ENCODE measurements at places on chromosomes 3 and 15.

DNA sequence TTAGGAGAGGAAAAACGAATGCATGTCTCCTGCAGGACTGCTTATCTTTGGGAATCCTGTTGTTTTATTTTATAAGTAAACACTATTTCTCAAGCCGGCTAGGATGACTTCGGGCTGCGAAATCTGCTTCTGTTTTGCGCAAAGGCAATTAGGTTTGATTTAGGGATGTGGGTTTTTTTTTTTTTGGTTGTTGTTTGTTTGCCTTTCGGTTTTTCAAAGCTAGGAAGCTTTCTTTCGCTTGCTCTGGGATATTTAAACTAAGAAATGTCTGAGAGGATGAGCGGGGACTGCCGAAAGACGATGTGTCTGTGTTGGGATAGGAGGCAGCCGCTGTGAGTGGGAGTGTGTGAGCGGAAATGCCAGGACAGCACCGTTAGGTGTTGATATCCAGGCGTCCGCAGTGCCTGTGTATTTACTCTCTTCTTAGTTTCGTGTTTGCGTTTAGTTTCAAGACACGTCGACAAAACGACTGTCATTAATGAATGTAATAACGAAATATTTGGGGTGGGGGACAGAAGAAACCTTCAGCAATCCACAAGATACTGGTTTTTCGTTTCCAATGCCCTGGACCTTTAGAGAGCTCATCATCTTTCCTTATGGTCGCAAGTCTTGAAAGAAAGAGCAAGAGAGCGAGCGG, 604 bp downstream of the ISL2 start:
- no peak for DNase-seq

DNA sequence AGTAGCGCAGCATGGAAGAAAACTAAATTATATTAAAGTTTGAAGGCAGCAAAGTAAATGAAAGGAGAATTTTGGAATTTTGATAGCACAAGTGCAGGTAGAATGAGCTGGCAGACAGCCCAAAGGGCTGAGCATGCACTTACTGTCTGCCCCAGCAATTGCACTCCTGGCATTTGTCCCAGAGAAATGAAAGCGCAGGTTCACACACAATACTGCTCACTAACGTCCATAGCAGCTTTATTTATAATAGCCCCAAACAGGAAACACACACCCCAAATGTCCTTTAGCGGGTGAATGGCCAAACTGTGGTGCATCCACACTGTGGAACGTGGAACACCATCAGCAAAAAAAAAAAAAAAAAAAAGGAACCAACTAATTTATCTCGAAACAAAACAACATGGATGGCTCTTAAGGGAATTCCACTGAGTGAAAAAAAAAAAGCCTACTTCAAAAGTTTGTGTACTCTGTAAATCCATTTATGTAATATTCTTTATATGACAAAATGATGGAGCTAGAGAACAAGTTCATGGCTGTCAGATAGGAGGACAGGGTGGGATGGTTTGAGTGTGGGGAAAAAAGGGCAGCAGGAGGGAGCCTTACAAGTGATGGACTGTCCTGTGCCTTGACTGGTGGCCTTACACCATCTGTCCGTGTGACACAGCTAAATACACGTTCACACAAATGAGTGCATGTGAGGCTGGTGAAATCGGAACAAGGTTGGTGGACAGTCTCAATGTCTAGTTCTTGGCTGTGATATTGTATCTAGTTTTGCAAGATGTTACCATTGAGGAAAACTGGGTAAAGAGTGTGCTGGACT, 6.0 kb upstream of the TM2D3 start:
- peak; percentile 45 for DNase-seq

DNA sequence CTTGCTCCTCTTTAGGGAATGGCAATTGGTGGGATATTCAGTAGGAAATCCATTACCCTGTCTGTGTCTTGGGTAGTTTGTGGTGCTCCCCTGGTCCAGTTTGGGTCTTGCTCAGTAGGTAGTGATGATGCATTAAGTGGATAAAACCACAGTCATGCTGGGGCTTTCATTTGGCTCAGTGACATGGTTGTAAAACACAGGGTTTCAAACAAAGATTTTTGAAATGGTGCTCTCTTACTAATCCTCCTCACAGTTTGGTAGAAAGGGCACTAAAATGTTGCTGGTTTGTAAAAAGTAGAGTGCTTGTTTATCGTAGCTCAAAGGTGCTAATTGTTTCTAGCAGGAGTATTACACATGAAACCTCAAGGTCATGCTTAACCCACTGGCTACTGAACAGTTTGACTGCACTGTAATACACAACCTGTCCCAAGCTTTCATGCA, 22.9 kb downstream of the BBX start:
- peak; percentile 7 for DNase-seq

DNA sequence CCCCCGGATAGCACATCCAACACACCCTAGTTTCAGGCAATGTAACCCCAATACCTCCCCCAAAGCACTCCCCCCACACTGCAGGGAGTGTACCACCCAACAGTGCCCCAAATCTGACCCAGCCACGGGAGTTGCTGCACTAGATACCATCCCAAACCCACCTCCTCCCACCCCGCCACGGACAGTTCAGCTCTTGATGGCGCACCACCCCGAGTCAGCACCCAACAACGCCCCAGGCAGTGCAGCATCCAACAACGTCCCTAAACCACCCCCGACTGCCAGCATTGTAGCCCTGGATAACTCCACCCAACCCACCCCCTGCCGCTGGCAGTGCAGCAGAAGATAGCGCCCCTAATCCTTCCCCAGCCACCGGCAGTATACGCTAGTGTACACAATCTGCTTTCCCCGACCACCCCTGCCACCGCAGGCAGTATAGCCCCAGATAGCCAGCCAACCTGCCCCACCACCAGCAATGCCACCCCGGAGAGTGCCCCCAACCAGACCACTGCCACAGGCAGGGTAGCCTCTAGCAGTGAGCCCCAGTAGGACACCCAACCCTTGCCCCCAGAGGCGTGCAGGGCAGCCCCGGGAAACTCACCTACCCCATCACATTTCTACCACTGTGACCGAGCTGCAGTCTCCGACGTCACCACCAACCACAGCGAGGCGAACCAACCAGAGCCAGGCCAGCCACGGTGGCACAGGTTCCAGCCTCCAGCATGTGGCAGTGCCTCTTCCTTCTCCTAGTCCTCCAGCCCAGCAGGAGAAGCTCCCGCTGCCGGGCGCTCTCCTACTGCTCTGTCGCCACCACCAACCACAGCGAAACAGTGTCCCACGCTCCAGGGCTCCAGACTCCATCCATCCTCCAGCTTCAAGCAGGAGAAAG, 178.1 kb downstream of the POTEB3 start:
- DNase-seq: peak; percentile 8

DNA sequence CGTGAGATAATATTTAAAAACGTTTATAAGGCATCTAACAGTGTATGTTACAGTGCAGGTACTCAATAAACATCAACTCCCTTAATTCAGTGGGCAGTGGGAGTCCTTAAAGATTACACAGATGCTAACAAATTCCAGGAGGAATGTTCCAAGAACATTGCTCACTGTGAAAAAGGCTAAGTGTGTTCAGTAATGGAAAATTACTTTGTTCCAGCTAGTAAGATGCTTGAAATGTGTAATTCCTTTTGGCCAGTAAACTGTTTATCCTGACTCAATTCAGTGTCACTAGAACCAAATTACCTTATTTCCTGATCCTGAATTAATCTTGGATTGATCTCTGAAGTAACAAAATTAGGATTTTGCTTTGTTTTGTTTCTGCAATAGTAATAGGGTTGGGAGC, 54.2 kb upstream of the SEMA6D start:
- no peak for DNase-seq

DNA sequence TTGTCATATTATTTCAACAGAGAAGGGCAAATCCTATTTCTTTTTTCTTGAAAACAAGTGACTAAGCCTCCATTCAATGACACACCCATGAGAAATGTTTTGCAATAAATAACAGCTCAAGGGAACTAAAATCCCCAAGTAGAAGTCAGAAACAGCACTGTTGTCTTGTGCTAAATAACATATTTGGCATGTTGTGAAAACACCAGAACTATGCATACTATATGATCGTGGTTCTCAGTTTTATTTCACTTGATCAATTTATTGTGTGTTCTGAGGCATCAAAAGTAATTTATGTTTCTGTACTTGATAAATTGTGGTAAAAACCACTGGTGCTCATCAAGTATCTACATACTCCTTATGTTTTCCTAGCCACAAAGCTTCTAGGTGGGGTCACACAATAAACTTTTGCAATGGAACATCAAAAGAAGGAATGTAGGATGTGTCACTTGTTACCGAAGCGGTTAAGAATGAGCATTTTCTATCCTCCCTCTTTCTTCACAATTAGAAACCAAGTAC, 691.7 kb upstream of the CBLB start:
- DNase-seq: peak; percentile 61

- no peak for DNase-seq
These were observed 216.5 kb downstream of the SNRPN start for GRCh38 chr15:25171111-25171811.

DNA sequence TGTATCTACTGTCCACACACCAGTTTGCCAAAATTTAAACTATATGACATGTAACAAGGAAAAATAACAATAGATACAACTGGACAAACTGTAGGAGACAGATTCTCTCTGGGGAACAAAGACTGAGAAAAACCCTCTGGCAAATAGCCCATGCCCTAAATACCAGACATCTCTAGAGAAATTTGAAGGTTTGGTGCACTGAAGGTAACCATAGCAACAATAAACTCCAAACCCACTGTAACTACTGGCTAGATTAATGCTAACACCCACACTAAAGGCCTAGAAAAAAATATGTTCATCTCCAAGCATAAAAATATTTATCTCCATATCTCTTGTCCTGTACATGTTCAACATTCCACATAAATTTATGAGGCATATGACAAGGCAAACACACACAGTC, 267.1 kb downstream of the STXBP5L start:
- DNase-seq: no peak

DNA sequence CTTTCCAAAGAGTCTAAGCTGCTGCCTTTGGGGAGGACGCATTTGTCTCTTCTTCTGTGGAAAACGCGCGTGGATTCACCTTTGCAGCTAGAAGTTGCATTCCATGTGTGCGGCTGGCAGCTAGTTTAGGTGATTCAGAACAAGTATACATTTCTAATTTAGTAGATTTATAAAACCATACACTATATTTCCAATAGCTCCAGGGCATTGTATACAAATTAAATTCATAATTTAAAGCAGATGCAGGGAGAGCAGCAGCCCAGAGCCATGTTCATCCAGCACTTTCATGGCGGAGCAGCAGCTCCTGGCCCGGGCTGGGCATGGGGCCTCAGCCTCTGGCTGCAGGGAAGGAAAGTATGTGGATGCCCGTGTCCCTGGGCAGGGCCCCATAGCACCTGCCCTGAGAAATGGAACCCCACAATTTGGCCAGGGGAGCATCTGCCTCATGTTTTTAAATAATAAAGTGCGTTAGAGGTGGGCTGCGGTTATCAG, 42.8 kb upstream of the SEC22A start:
- no peak for DNase-seq

DNA sequence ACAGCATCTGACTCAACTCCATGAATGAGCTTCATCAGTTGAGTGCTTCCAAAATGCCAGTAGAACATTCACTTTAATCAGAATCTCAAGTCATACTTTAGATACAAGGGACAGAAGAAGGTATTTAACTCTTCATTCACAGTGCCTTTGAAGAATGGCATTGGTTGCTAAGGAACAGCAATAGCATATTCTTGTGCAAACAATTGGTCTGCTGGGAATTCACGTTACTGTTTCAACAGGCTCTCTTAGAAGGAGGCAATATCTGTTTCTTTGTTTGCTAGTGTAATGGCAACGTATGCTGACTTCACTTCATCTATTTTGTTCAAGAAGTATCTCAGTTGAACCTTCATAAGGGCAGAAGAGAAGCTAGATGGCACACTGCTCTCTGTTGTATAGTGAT, 113.9 kb downstream of the TMEM108 start:
- DNase-seq: no peak

GRCh38 chr15:99434506-99435112, 131.2 kb upstream of the MEF2A start:
- no peak for DNase-seq

DNA sequence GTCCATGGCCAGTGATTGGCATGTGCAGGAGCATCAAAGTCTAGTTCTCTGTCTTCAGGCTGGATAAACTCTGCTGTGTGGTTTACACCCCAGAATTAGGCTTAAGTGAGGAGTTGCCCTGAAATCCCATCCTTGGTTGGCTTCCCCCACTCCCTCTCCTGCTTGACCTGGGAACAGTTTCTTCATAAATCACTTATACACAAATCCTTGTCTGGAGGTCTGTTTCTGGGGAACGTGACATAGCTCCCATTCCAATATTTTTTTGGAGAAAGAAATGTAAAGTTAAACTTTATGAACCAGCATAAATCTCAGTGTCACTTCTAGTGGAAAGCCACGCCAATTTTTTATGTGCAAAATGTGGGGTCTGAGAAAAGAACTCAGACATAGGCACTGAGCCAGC, 98.2 kb downstream of the DCLK3 start:
- DNase-seq: no peak

- DNase-seq: no peak
These were observed 10.8 kb downstream of the SELENOT start for GRCh38 chr3:150613709-150614480.

GRCh38 chr3:49871531-49872153, 1.9 kb upstream of the CAMKV start:
- DNase-seq: peak; percentile 27

DNA sequence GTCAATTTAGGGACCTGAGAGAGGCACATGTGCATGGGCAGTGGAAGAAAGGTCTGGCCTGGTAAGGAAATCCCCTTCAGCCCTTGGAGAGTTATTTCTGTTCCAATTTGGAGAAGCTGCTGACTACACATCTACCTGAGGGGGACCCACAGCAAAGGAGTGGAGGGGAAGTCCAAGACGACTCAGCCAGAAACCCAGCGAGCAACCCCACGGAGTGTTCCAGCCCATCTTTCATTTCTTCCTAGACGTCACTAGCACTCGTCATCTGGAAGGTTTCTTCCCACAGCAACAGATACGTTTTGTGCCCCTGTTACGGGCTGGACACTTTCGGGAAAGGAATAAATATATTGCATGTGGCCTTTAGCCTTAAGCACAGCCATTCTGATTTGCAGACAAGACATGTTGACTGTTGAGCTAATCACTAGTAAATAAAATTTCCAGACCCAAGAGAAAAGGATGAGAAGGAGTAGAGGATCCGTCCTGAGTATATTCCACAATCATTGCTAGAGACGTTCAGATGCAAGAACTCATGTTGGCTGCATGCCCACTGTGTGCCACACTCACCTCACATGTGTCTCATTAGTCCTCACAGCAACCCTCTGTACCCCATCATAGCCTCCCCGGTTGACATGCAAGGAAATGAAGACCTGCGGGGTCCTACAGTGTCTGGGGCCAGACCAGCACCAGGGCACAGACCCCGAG, 7.8 kb upstream of the FAM174B start:
- DNase-seq: peak; percentile 61

DNA sequence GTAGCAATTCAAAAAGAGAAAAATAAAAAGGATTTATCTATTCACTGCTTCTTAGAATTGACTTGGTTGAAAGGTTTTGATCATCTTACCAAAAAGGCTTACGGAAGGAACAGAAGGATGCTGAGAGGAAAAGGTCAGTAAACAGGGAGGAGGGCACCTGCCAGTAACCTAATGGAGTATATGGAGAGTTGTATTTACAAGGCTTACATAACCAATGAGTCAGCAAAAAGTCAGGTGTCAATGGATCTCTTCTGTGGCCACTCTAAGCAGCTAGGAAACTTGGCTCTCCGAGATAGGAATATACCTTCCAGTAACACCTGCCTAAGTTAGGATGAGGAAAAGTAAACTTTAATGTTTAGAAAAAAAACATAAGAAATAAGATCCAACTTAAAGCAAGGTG, 80.5 kb upstream of the PLXND1 start:
- DNase-seq: peak; percentile 41

GRCh38 chr15:73685981-73686380, 1.8 kb downstream of the CD276 start:
- DNase-seq: no peak
